ENCODE measurements at places on chromosomes 2 and 18.
A peak's percentile ranks its signal among the peaks of the same experiment; 100 is the strongest.

- DNase-seq = no peak
These were observed 48.2 kb upstream of the SLC14A2 start for GRCh38 chr18:45567123-45567522.

- no peak for DNase-seq
These were observed 128.6 kb upstream of the KCNH7 start for GRCh38 chr2:162967147-162967546.

DNA sequence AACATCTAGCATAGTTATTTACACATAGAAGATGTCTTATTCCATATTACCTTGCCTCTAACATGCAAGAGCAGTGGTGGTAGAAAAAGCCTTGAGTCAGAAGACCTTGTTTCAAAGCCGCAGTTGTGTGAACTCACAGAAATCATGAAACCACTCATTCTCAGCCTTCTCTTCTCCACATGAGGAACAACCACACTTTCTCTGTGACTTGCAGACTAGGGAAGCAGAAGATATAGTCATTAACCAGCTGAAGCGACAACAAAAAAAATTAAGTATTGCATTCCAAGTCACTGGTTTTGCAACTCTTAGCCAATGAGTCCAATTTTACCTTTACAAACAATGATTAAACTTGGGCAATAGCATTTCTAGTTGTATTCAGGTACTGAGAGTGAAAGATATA, 19.0 kb downstream of the TWSG1 start:
- DNase-seq = no peak

DNA sequence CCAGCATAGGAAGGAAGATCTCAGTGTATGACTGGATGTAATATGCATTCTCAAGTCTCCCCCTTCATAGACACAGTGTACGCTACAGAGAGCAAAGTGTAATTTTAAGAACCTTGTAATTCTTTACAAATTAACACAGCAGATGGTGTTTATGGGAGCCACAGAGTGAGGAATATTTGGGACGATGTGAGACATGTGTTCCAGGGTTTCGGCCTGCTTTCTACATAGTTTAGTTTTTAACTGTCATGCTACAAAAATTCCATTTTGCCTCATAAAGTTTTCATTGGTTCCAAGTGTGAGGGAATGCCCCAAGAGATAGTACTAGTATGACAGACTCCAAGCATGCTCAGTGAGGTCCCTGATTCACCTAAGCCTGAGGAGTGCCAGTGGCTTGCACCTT, 76.2 kb upstream of the LRRTM1 start:
- DNase-seq = no peak

- no peak for DNase-seq
These were observed 1.8 kb downstream of the SERPINB12 start for GRCh38 chr18:63544017-63544416.

- peak; percentile 34 for DNase-seq
These were observed 179.7 kb downstream of the ANAPC1 start for GRCh38 chr2:111704246-111704645.
